ENCODE measurements at places on chromosomes 12 and 14.

- no peak for DNase-seq
Measured at GRCh38 chr14:98599082-98599481, 672.9 kb downstream of the BCL11B start.

DNA sequence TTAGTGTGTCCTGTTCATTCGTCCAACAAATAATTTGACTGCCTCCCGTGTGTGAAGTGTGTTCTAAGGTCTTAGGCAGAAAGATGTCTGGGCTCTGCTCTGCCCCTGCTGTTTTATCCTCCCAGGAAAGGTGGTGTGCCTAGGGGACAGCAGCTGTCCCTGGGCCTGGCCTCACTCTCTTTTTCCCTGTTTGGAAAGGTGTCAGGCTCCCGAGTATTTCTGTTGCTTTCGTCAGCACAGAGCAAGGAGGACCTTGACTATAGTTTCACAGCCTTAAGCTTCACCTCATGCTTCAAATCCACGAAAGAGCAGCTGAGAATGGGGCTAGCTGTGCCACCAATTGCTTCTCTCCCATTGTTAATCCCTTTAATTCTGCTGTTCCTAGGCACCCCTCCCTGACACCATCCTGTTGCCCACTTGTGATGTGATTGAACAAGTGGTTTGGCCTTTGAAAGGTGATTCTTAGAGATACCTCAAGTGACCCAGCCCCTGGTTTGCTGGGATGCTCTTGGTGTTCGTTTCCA, 54.2 kb downstream of the TGFB3 start:
- no peak for DNase-seq

GRCh38 chr14:54342806-54343205, 54.0 kb upstream of the CDKN3 start:
- no peak for DNase-seq

DNA sequence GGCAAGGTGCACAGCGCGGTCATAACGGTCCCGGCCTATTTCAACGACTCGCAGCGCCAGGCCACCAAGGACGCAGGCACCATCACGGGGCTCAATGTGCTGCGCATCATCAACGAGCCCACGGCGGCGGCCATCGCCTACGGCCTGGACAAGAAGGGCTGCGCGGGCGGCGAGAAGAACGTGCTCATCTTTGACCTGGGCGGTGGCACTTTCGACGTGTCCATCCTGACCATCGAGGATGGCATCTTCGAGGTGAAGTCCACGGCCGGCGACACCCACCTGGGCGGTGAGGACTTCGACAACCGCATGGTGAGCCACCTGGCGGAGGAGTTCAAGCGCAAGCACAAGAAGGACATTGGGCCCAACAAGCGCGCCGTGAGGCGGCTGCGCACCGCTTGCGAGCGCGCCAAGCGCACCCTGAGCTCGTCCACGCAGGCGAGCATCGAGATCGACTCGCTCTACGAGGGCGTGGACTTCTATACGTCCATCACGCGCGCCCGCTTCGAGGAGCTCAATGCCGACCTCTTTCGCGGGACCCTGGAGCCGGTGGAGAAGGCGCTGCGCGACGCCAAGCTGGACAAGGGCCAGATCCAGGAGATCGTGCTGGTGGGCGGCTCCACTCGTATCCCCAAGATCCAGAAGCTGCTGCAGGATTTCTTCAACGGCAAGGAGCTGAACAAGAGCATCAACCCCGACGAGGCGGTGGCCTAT, 875 bp downstream of the HSPA2 start:
- DNase-seq, result no peak

DNA sequence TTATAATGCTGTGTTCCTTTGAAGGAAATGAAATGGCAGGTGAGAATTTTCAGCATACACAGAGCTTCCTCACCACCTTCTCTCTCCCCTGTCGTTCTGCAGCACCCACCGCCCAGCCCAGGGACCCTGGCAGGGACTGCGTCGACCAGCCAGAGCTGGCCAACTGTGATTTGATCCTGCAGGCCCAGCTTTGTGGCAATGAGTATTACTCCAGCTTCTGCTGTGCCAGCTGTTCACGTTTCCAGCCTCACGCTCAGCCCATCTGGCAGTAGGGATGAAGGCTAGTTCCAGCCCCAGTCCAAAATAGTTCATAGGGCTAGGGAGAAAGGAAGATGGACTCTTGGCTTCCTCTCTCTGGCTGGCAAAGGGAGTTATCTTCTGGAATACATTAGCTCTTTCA, 35.1 kb downstream of the PAPLN start:
- no peak for DNase-seq
